Activated CD8-positive, alpha-beta memory T cell treated with anti-CD3 and anti-CD28 coated beads for 1 hour (primary cell): ENCODE measurements at places on chromosomes 5 and 9.

DNA sequence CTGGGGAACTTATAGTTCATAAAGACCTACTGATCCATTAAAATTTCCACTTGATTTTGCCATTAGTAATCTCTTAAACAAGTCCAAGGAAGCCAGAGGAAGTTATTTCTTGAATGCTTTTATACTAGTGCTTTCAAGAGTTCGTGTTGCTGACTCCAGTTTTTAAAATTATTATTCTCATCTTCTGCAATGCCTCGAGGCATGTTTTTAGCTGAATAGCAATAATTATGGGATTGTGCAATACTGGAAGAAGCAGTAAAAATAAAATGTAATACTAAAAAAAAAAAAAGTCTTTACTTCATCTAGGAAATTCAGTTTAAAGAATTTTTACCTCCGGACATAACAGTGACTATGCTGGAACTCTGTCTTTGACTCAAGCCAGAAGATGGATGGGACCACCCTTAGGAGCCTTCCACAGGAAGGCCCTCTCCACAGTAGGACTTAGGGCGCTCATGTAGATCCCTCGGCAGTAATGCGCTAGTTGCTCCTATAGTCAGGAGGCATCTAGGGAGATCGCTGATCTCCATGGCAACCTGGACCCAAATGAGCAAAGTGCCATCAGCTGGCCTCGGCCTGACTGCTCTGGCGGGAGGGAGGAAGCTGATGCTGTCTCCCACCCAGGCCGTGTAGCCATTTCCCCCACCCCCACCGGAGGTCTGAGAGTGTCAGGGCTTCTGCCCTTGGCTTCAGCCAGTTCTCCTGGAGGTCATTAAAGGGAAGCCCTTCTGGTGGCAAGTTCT, 56.7 kb downstream of the DAPK1 start:
- no peak for DNase-seq

- DNase-seq: no peak
Measured at GRCh38 chr9:34648673-34649072, 2.2 kb downstream of the GALT start.

- no peak for DNase-seq
Measured at GRCh38 chr9:11933926-11934325, 759.3 kb upstream of the TYRP1 start.

DNA sequence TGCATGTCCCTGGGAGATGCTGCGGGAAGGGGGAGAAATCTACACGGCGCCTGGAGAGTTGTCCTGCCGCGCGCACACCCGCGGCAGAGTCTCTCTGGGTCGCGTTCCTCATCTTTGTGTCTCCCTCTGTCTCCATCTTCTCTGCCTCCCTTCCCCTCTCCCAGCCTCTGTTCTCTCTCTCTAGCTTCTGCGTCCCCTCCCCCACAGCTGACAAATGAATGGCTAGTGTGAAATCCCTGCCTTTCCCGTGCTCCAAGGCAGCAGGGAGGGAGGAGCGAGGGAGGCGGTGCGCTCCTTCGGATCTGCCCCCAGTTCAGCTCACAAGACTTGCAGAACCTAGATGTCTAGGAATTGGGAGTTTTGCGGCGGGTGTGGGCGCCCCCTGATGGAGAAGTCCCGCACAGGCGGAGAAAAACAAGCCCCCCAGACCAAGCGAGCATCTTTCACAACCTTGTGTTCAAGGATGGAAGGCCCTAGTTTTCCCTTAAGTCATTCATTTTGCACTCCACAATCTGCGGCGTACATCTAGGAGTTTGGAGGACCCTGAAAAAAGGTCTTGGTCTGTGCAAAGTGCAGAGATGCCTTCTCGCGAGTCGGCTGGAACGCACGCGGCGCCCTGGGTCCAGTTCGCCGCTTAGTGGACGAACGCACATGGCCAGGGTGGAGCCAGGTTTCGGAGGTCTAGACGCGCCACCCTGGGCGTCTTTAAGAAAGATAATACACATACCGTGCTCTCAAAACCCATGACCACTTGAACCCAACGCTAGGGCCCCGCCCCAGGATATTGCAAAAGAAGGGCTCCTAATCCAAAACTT, 2.0 kb downstream of the VCAN start:
- DNase-seq: peak; percentile 9

- DNase-seq: peak; percentile 14
Measured at GRCh38 chr5:163564321-163564938, 59.0 kb downstream of the MAT2B start.

DNA sequence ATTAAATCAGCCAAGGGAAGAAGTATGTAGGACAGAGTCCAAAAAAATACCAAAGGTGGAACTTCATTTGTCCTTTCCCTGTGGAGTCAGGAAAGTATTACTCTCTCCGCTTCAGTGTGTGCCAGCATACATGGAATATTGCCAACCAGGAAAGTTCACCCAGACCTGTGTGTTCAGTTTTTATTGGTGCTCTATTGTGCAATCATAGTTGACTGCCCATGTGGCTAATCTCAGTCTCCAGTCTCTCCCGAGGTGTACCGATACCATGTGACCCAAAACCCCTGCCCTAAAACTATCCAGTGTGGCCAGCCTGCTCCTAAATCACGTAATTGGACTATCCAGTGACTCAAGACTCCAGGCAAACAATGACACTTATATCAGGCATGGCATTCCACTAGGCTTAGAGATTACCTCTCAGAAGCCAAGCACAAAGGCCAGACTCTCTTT, 38.8 kb downstream of the NFX1 start:
- DNase-seq: no peak

GRCh38 chr5:96079075-96079474, 117.4 kb upstream of the ELL2 start:
- DNase-seq: no peak

DNA sequence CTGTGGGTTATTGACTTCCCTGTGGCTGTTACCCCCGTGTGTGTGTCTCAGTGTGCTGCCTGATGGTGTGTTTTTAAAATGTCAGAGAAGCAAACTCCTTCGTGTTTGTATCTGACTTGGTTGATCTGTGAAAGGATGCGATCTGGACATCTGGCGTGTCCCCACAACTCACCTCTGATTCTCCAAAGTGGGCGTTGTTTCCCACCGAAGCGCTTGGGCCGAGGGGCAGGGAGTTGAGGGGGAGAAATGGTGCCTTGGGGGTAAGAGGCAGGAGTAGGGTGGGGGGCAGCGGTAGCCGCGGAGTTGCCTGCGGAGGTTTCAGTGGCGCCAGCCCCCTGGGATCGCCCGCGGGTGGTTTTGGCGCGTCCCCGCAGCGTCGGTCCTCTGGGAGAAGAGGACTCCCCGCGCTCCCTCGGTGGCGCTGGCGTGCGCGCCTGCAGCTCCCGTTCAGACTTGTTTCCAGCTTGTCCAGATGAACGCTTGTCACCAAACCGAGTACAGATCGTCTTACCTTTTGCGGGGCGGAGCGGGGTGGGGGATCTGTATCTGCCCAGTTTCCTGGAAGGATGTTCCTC, 1.1 kb downstream of the MAST4 start:
- DNase-seq: no peak

DNA sequence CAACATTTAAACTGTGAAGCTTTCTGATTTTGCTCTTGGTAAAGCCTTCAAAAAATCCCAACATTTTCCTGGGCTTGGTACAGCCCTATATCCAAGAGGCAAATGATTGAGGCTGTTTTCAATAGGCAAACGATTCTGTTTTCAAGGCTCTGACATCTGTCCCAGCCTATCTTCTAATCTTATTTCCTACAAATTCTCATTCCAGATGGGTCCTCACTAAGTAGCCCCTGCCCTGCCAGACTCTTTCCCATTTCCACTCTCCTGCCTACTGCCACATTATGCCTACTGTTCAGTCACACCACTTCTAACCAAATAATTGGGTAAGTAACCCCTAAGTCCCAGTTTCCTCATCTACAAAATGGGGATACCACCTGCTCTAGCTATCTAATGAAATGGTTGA, 3.5 kb downstream of the GBA2 start:
- no peak for DNase-seq

- no peak for DNase-seq
Measured at GRCh38 chr5:131285703-131286399, 22.0 kb downstream of the CDC42SE2 start.

GRCh38 chr5:109900911-109901627, 211.3 kb downstream of the MAN2A1 start:
- no peak for DNase-seq

DNA sequence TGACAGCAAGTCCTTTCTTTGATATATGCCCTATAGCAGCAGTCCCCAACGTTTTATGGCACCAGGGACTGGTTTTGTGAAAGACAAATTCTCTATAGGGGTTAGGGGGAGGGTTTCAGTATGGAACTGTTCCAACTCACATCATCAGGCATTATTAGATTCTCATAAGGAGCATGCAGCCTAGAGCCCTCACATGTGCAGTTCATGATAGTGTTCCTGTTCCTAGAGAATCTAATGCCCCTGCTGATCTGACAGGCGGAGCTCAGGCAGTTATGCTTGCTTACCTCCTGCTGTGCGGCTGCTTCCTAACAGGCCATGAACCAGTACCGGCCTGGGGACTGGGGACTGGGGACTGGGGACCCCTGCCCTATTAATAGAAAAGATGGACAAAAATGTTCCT, 2.7 kb upstream of the RAPGEF6 start:
- no peak for DNase-seq

GRCh38 chr9:87599901-87600610, 102.4 kb downstream of the DAPK1 start:
- DNase-seq: no peak

- no peak for DNase-seq
Measured at GRCh38 chr9:121819428-121820231, 168.2 kb downstream of the DAB2IP start.

DNA sequence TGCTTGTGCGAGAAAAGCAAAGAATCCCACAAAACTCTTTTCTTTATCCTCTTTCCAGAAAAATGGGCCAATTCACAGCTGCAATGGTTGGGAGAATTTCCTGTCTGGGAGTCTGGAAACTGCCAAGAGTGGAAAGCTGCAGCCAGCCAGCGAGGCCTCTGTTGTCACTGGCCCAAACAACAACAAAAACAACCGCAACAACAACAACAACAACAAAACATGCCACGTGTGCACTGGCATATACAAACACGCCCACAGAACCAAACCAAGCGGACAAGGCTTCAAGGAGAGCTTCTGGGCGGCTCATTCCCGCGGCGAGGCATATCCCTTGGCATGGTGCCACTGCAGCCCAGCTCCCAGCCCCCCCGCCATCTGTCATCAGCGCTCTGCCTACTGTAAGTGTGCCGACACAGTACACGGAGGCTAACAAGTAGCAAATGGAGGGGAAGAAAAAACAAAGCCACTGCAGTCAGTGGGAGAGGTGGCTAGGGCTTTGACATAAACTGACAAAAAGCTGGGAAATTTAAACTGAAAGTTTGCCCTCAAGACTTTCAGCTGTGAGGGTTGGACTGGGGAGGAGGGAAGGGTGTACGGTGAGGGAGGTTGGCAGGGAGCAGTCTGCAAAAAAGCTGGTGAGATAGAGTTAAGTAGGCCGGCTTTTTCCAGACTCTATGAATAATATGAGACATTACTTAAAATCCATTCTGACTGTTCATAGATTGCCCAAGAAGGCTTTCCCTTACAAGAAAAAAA, 165.0 kb upstream of the ZNF462 start:
- DNase-seq: no peak

GRCh38 chr9:109409773-109410397, 88.2 kb downstream of the PTPN3 start:
- no peak for DNase-seq

- no peak for DNase-seq
Measured at GRCh38 chr5:169696621-169697510, 59.8 kb downstream of the DOCK2 start.

GRCh38 chr5:73544429-73545402, 20.7 kb downstream of the ANKRA2 start:
- no peak for DNase-seq

- no peak for DNase-seq
Measured at GRCh38 chr9:125513668-125514413, 193.2 kb downstream of the MAPKAP1 start.

GRCh38 chr5:100517301-100517974, 17.7 kb upstream of the FAM174A start:
- no peak for DNase-seq

- DNase-seq: no peak
Measured at GRCh38 chr9:515665-516064, 301.0 kb downstream of the DOCK8 start.

GRCh38 chr5:41856644-41857491, 13.4 kb downstream of the OXCT1 start:
- no peak for DNase-seq

DNA sequence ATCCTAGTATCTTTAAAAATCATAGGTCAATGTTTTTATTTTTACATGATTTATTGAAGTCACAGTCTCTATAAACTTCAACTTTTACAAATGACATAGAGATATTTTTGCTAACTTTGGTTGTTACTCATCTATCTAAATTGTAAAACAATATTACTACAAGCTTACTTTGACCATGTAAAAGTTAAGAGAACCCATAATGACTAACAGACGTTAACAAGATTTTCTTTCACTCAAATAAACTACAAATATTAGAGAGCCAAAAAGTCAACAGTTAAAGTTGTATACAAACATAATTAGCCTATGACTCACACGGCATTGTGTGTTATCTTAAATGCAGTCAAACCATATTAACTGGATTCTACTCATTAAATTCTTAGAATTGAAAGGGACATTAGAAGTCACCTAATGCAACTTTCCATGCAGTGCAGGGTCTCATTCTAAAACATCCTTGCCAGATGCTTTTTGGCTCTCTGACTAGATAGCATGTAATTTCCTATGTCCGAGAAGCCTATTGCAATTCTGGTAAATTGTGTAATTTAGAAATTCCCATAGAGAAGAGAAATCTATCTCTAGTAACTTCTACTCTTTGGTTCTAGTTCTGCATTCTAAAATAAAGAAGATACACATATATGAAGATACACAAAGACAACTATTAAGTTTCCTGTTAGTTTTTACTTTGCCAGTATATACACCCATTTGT, 42.2 kb upstream of the UGT3A2 start:
- DNase-seq: no peak

DNA sequence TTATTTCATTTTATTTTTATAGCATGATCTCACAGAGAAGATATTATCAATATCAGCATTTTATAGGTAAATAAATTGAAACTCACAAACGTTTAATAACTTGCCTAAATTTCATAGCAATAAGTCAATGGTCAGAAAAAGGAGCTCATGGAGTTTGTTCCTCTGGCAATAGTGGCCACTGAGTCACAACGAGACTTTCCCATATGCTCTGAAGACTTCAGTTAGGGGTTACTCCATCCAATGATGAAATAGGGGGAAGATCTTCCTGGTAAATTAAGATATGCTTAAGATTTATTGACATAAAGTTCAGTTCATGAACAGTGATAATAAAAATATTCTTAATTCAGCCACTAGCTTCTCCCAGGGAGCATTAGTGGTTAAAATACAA, 43.5 kb upstream of the HTR4 start:
- no peak for DNase-seq

DNA sequence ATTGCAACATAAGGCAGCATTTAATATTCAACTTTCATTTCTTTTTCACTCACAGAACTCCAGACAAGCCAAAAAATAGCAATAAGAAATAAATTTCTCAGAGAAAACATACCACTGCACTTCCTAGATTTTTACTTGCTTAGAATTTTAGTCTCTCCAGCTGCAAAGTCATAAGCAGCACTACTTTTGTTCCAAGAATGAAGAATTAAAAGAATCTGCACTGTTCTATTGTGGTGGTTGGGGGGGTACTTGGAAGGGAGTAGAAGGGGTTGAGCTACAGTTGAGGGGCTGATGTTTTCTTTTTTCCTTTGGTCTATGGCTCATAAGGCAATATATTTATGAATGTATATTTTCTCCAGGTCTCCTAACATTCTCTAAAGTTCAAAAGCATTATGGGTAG, 144.5 kb downstream of the KIAA0825 start:
- no peak for DNase-seq
